ENCODE measurements at places on chromosomes 5 and 9.

GRCh38 chr9:98231770-98232478, 23.5 kb downstream of the TBC1D2 start:
- peak; percentile 82 for DNase-seq

DNA sequence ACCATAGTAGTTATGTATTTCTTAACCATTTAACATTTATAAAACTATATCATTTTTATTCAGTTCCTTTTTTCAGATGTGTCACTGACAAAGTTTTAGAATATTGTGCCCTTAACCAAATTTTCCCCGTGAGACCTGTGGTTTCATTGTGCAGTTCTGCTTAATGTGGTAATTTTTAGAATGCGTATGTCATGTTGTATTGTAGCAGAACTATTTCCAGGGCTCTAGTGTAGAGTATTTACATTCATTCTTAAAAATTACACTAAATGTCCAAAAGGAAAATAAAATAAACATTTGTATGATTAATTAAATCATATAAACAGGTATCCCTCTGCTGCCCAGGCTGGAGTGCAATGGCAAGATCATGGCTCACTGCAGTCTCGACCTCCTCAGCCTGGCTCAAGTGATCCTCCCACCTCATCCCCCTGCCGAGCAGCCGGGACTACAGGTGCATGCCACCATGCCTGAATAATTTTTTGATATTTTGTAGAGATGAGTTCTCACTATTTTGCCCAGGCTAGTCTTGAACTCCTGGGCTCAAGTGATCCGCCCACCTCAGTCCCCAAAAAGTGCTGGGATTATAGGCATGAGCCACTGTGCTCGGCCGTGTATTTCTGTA, 15.4 kb downstream of the SERINC5 start:
- DNase-seq = no peak

DNA sequence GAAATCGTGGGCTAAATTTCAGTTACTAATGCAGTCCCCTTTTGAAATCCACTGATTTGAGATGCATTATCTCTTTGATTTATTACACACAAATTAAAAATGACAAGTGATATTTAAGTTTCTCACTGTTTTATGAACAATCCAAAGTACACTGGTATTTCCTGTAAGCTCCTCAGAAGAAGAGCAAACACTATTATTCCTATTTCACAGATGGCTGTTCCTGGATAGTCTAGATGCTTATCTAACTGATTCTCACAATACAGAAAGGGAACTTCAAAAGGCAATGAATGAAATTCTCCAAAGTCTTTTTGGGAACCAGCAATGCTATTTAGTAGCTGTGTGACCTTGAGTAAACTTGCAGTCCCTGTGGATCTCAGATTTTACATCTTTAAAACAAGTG, 404.7 kb upstream of the DAB2 start:
- DNase-seq = no peak

GRCh38 chr5:68370196-68370595, 154.6 kb downstream of the PIK3R1 start:
- no peak for DNase-seq

GRCh38 chr5:139839232-139839815, 43.7 kb downstream of the PSD2 start:
- DNase-seq = no peak

DNA sequence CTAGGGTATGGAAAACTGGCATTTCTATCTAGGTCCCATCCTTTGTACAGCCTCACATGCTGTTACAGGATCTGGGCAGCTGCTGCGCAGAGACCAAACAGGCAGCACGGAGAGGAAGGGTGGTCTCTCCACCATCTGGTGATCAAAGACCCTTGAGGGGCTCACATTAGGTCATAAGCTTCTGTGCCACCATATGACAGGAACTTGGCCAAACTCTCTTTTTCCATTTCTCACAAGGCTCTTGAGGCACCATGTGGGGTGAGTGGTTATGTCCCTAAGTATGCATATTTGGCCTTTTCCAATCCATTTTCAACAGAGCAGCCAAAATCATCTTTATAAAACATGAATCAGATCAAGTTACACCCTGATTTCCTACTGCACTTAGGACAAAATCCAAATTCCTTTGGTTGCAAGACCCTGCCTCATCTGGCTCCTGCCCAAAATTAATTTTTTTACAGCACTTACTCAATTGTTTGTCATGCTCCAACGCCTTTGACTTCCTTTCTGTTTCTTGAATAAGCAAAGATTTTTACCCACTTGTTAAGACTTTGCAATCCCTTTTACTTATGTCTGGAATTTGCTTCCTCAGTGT, 730.0 kb downstream of the MAT2B start:
- DNase-seq = peak; percentile 35

DNA sequence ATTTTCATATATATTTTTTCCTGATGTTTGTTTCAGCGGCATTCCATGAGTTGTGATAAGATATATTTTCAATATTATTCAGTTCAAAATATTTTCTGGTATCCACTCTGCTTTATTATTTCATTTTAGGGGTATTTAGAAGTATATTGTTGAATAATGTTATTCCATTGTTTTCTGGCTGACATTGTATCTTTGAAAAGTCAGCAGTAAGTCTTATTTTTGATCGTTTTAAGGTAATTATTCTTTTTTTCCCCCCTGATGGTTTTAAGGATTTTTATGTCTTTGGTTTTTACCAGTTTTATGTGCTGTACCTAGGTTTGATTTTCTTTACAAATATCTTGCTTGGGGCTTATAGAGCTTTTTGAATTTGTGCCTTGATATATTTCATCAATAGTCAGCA, 6.6 kb upstream of the GLRA1 start:
- DNase-seq = no peak

- no peak for DNase-seq
These were observed 77.1 kb downstream of the STRBP start for GRCh38 chr9:123191260-123191659.

GRCh38 chr9:134624137-134624591, 17.4 kb upstream of the COL5A1 start:
- DNase-seq = peak; percentile 63

DNA sequence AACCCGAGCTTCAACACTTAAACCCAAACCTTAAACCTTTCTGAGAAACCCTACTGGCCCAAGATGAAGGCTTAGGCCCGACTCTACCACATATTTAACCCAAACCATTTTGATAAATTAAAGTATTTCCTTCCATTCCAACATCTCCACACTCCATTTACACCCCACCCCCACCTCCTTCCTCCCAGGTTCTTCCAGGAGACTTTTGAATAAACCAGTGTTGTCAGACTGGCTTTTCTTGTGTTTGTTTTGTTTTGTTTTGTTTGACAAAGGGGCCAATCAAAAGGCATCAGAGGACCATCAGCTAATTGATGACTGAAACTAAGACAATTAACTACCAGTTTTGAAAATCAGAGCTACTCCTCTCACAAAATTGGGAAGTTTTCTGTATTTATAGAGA, 4.6 kb upstream of the ZNF608 start:
- DNase-seq = no peak

- no peak for DNase-seq
These were observed 90.8 kb upstream of the NR5A1 start for GRCh38 chr9:124598048-124598447.

GRCh38 chr5:149227168-149227826, 44.4 kb upstream of the AFAP1L1 start:
- peak; percentile 38 for DNase-seq

DNA sequence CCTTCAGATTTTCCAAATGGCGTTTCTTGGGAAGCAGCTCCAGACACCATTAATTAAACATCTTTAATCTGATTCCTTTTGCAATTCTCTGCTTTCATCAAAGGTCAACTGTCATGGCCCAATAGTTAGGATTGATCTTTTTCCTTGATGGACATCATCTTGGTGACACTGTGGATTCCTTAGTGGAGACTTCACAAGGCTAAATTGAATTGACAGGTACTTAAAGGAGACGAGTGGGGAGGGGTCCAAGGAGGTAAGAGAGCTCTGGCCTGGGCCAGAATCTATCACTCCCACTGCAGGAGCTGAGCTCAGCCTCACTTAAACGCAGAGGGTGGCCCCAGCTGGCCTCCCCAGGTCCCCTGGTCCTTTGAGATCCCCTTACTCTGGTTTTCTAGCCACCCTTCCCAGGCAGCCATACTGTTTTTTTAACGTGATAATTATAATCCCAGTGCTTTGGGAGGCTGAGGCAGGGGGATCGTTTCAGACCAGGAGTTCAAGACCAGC, 9.9 kb upstream of the HMCN2 start:
- DNase-seq = no peak

- DNase-seq = no peak
These were observed 6.4 kb downstream of the PRKAA1 start for GRCh38 chr5:40791715-40792139.

Measured in AG10803 (cell line).